ENCODE measurements at places on chromosomes 3 and 15.

DNA sequence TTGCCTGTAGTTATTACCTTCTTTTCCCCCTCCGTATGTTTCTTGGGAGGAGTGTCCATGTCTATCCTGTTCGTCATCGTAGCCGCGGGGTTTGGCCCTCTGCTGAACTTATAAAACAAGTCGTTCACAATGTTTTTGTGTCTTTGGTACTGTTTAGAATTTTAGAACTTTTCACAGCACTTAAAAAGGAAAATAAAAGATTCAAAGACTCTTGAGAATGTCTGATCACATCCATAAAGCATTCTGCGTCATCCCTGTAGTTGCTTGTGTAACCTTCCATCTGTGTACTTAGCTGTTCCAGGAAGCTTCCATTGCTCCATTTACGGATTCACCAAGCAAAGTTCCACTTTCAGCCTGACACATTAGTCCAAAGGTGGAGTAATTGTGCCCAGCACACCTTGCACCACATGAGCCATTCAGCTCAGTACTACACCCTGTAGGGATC lies 677.1 kb upstream of the NR2F2 start:
- DNase-seq, result no peak

- no peak for DNase-seq
Observed at GRCh38 chr3:156655819-156656550, 18.4 kb upstream of the TIPARP start.

DNA sequence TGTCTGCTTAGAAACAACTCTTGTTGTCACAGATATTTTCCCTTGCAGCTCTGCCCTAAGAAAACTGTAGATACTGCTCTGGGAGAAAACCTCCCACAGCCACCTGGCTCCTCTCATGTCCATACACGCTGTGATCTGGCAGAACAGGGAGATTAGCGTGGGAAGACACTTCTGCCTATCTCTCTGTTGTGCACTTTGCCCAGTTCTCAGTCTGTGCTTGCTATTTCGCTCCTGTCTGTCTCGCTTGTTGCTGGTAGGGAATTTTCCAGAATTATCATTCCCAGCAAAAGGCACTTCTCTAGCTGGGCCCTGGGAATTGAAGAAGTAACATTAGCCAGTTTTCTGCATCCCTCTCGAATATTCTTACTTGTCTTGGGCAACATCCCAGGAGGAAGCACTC lies 8.1 kb upstream of the GATM start:
- DNase-seq, result no peak

DNA sequence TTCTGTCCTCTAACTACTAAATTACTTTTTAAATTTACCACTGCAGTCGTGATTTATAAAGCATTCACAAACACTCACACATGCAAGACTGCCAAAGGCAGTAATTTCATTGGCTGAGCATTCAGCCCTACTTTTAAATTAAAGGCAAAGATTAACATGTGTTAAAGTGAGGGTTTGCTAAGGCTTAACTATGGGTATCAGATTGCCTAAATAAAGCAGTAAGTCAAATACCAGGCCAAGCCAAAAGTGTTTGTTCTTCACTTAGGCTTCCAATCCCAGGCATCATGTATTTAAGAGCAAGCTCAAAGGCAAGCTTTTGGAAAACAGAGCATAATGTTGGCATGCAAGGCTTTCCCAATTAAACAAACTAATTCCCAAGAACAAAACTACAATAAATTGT lies 187.3 kb downstream of the SUCNR1 start:
- no peak for DNase-seq

GRCh38 chr3:109545746-109546145 lies 208.4 kb upstream of the DPPA4 start:
- no peak for DNase-seq

DNA sequence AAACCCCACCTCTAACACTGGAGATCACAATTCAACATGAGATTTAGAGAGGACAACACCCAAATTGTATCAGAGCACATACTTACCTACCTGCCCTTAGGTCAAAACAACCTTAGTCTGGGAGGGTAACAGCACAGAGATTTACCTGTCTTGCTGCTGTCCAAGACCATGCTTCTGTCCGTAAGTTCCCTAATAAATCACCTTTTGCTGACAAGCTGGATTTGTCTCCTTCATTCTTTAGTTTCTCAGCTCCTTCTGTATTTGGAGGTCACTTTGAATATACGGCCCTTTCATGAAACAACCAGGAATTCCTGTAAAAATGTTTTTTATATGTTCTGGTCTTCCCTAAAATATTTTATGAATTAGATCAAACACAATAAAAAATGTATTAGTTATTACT lies 1.6 kb upstream of the ABHD5 start:
- no peak for DNase-seq

DNA sequence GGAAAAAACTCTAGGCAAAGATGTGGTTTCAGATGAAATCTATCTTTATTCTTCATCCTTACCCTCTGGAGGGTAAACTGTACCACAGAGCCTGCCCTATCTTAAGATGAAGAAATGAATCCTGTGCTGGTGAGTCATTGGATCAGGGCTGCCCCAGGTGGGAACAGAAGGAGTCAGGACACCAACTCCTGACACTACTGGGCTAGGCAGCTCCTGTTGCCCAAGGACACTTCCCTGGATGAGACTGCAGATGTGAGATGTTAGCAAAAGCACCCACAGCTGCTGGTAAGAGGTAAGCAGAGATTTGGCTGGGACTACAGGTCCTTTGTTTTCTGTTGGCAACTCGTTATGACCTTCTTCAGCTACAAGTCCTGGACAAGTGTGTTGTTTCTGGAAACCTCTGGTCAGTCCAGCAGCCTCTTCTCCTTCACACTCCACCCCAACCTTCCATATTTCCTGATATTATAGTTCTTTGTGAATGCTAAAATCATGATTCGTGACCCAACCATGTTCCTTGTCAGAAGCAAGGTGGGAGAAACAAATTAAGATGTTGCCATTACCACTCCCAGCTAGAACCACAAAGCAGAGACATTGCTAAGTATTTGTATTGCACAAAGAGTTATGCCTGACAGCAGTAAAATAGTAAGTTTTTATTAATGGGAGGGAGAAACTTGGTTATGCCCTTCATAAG lies 104.2 kb upstream of the TGFBR2 start:
- no peak for DNase-seq

DNA sequence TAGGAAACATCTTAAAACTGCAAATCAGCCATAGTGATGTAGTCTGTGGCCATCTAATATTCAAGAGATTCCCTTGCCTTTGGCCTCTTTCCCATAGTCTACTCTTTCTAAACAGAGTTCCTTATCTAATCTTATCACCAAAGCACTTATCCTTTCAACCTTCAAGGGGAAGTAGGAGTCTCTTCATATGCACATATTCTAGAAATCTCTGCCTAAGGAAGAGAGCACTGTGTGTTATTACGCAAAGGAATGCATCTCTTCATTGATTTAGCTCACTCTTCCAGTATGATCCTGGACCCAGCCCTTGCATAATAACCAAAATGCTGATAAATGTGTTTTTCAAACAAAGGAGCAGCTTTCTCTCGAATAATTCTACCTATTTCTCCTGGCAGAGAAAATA lies 253.7 kb upstream of the TPRG1 start:
- no peak for DNase-seq

GRCh38 chr15:101035611-101036010 lies 116.5 kb downstream of the LRRK1 start:
- DNase-seq, result no peak

- no peak for DNase-seq
Observed at GRCh38 chr3:43005253-43005652, 26.1 kb downstream of the GASK1A start.

- DNase-seq, result no peak
Observed at GRCh38 chr3:127990051-127990450, 62.2 kb upstream of the SEC61A1 start.

- DNase-seq, result no peak
Observed at GRCh38 chr3:104635872-104636580, 730.7 kb upstream of the ALCAM start.

DNA sequence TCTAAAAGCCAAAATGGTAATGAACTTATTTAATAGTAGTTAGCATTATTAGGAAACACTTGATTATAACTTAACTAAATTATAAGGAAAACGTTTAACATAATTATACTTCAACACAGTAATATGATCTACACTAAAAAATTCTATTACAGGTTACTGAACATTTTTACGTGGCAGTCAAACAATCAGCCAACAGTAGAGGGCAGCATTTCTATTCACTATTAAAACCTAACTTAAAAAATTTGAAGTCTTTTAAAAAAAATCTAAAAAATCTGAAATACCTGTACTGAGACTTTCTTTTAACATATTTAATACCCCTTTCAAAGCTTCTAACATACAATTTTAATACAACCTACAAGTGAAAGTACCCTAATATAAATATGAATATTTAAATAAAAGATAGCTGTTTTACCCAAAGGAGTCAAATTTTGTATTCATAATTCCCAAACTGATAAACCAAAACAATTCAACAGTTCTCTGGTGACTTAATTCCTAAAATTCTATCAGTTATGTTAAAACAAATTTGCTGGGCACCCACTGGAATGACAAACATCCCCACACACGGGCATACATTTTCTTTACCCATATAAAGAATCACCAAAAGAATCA lies 41.5 kb downstream of the DLG1 start:
- DNase-seq, result no peak

GRCh38 chr3:138862924-138863775 lies 28.4 kb upstream of the PIK3CB start:
- no peak for DNase-seq

GRCh38 chr3:147410116-147410525 lies 956 bp downstream of the ZIC1 start:
- no peak for DNase-seq

DNA sequence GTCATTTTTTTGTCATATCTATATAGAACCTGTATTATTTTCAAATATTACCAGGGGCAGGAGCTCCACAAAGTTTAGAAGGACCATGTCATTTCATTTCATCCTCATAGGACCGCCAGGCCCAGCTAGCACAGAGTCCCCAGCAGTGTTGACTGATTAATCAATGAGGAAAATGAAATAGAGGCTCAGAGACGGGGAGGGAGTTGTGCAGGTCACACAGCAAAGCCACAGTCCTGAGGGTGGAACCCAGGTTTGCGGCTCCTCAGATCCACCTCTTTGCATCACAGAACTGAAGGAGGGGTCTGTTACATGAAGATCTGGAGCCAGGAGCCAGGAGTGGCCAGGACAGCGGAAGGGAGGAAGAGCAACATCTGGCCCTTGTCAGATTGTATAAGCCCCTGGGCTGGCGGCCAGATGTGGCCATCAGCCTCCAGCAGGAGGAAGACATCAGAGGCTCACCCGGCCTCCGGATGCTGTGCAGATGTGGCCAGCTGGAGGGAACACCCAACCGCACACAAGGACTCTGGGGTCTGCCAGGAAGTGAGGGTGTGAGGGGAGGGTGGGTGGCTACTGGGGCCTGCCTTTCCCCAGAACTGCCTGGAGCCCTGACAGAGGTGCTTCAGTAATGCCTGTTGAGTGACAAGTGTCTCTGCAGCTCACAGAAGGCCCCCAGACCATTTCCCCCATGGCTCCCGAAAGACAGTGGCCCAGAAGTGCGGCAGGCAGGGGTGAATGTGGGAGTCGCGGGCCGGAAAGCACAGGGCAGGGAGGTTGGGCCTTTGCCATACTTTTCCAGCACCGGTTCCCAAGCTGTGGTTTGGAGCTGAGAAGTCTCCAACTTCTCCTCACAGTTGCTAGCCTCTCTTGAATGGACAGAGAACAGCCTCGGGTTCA lies 21.3 kb downstream of the EFCC1 start:
- DNase-seq, result no peak

GRCh38 chr3:57057351-57057750 lies 3.1 kb upstream of the SPATA12 start:
- DNase-seq, result no peak

DNA sequence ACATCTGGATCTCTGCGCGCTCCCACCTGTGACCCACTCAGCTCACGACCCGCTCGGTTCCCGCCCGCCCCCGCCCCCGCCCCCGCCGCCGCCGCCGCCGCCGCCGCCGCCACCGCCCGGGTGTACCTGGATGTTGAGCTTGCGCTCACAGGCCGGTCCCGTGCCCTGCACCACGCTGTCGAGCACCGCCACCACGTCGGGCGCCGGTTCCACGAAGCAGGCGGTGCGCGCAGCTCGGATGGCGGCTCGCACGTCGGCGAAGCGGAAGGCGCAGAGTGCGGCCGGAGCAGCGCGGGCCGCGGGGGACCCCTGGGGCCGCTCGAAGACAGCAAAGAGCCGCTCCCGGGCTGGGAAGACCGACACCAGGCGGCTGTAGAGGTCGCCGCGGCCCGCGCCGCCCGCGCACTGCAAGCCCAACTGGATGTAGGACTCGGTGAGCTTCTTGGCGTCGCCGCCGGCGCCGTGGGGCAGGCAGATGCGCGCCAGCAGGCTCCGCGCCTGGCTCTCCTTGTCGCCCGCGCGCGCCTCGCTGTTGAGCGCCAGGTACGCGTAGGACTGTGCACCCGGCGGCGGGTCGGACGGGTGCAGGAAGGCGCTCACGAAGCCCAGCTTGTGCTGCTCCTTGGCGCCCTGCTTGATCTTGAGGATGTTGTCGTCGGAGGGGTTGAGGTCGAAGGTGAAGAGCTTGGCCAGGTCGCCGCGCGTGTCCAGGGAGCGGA lies 1.1 kb downstream of the PLXND1 start:
- no peak for DNase-seq

- no peak for DNase-seq
Observed at GRCh38 chr3:59374818-59375211, 325.0 kb upstream of the CFAP20DC start.

- DNase-seq, result no peak
Observed at GRCh38 chr3:179113903-179114302, 34.3 kb upstream of the PIK3CA start.

- no peak for DNase-seq
Observed at GRCh38 chr15:44028349-44028748, 166.7 kb downstream of the FRMD5 start.

GRCh38 chr3:178851564-178851963 lies 220.0 kb downstream of the ZMAT3 start:
- DNase-seq, result no peak

DNA sequence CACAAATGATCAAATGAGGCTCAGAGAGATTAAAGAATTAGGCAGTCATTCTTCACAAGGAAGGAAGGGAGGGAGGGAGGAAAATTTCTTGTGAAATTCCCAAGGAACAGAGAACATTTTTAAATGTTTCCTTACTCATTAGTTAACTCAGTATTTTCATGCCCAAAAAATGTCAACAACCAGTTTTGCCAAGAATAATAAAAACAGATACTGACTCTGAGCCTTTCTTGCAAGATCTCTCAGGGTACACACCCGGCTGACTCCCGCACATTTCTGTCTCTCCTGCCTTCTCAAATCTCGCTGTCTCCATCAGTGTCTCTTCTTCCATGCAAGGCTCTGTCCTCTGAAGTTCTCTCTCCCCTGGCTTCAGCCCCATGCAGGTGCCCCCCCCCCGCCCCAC lies 265.9 kb downstream of the TJP1 start:
- no peak for DNase-seq

- DNase-seq, result no peak
Observed at GRCh38 chr15:60374209-60374608, 23.6 kb downstream of the ANXA2 start.

DNA sequence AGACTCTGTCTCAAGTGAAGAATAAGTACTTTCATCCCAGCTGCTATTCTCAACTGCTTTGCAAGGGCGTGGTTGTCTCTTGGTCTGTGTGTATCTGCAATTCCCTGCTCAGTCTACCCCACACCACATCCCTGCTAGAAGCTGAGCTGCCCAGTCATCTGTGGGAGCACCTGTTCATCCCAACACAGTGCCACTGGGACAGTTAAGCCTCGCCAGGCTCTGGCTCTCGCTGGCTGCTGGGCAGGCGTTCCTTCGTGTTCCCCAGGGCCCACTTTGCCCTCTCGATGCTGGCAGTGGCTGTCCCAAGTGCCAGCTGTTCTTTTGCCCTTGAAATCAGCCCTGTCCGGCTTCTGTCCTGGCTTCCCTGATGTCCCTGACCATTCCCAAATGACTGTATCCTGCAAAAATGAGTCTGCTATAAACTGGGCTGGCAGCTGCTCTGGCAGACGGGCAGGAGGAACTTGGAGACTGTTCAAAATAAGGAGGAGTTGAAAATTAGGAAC lies 91.6 kb upstream of the KLHL25 start:
- no peak for DNase-seq
